ENCODE measurements at places on chromosomes 1 and 21. TPM values are rescaled to one million over a fixed set of nuclear protein-coding genes. Genes with fewer than 3 reads are reported as not detected.

Gene RCAN3
- 13.8 TPM for total RNA-seq

Gene HEYL
- total RNA-seq, result 3.1 TPM

Gene OR10Z1
- total RNA-seq, result not detected

Gene CRABP2
- total RNA-seq, result 10.2 TPM

Gene ATP6V1G3
- total RNA-seq, result not detected

Gene LORICRIN
- total RNA-seq, result not detected

Gene LRRC53
- total RNA-seq, result not detected

Gene LAX1
- not detected for total RNA-seq

Gene CLCA4
- total RNA-seq, result not detected

Gene ACTN2
- total RNA-seq, result not detected

Gene SPRR2G
- total RNA-seq, result not detected

Gene TAS1R1
- total RNA-seq, result not detected

Gene HTR6
- total RNA-seq, result 0.13 TPM

Gene RPS6KA1
- total RNA-seq, result 15.5 TPM

Gene NR0B2
- total RNA-seq, result 0.10 TPM

Gene PTPN7
- 0.05 TPM for total RNA-seq

Gene SMIM34
- not detected for total RNA-seq

Gene LCE1C
- total RNA-seq, result not detected

Gene GNG12
- 66.8 TPM for total RNA-seq

Gene GRIK3
- total RNA-seq, result not detected

Gene KCND3
- not detected for total RNA-seq

Gene RGL1
- 0.61 TPM for total RNA-seq

Gene ADORA3
- not detected for total RNA-seq

Gene MYOG
- not detected for total RNA-seq

Gene RAB42
- total RNA-seq, result 3.5 TPM

Gene THEM5
- 0.06 TPM for total RNA-seq

Gene OR2M2
- total RNA-seq, result not detected

Gene SLC35F3
- 5.3 TPM for total RNA-seq

Gene HMCN1
- 0.04 TPM for total RNA-seq

Gene TRNAU1AP
- 24.2 TPM for total RNA-seq

Gene PRR9
- 0.05 TPM for total RNA-seq

Gene TMEM82
- total RNA-seq, result not detected

Gene COL11A1
- total RNA-seq, result 2.4 TPM

Gene C1orf226
- 0.84 TPM for total RNA-seq

Gene RGS8
- total RNA-seq, result not detected

Gene CFAP107
- not detected for total RNA-seq

Gene INSRR
- not detected for total RNA-seq

Gene KCNA3
- not detected for total RNA-seq

Gene F3
- 9.6 TPM for total RNA-seq

Gene TNFRSF18
- 0.09 TPM for total RNA-seq
